Fibroblast of skin of back (primary cell): ENCODE measurements at places on chromosomes 5 and 9.

GRCh38 chr5:178439493-178440180 lies 150.6 kb downstream of the COL23A1 start:
- DNase-seq = no peak

GRCh38 chr9:129889941-129890717 lies 54.9 kb downstream of the USP20 start:
- no peak for DNase-seq

DNA sequence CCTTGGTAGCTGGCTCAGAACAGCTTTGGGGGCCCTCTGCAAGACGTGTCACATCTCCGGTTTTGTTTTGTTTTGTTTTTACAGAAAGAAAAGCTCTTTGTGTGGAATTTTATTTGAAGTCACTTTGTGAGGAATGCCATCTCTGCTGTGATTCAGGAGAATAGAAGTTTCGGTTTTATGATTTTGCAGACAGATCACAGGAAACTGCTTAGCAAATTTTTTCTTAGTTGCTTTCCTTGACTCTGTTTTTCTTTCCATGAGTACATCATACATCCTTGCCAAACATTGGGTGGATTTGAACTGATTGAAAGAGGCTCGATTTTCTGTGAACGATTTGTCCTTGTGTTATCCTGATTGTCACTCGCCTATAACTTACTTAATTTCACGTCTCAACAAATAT lies 5.1 kb downstream of the SEMA5A start:
- peak; percentile 84 for DNase-seq

DNA sequence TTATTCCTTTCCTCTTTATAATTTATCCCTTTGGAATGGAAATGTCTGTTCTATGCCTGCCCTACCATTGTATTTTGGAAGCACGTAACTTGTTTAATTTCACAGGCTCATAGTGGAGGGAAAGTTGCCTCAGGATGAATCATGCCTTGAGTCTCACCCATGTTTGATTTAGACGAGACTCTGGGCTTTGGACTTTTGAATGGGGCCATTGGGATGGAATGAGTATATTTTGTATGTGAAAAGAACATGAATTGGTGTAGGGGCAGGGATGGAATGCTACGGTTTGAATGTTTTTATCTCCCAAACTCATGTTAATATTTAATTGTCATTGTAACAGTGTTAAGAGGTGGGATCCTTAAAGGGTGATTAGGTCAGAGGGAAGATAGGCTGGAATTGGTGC lies 10.3 kb downstream of the FBXW5 start:
- no peak for DNase-seq

- peak; percentile 44 for DNase-seq
Measured at GRCh38 chr5:64839936-64840335, 71.2 kb downstream of the CWC27 start.
